HTR-8/SVneo (cell line): ENCODE measurements at places on chromosomes 6 and 20.

DNA sequence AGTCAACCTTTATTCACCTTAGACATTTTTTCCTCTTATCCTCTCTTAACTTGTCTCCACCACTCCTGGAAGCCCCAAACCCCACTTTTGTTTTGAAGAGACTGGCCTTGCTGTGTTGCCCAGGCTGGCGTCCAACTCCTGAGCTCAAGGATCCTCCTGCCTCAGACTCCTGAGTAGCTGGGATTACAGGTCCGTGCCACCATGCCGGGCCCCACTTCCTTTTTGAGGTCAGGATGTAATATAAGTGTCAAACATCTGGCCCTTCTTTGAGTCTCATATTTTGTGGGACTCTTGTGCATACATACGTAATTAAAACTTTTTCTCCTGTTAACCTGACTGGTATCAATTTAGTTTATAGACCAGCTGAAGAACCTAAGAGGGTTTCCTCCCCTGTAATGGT lies 1.4 kb upstream of the CDK19 start:
- DNase-seq: no peak

- DNase-seq: no peak
Measured at GRCh38 chr6:155270561-155271091, 6.8 kb downstream of the CLDN20 start.

- no peak for DNase-seq
Measured at GRCh38 chr20:3869839-3870634, 19.1 kb upstream of the PANK2 start.

- peak; percentile 27 for DNase-seq
Measured at GRCh38 chr6:148565930-148566663, 180.7 kb upstream of the UST start.

- no peak for DNase-seq
Measured at GRCh38 chr6:73747289-73747688, 51.3 kb downstream of the CD109 start.

DNA sequence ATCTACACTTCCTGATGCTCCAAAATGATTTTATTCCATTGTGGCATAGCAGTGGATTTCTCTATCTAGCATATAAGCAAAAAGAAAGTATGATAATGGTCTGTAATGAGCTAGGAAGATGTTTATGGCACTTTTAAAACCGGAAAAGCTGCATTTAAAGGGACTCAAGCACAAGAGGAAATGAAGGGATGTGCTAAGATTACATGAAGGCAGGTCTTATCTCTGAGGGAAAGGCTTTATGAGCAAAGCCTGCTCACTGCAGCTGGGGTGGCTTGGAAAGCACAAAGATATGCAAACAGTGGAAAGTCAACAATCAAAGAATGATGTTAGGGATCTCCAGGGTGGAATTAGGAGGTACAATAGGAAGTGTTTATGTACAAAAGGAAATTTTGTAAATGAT lies 138.2 kb downstream of the TENT5A start:
- DNase-seq: no peak

DNA sequence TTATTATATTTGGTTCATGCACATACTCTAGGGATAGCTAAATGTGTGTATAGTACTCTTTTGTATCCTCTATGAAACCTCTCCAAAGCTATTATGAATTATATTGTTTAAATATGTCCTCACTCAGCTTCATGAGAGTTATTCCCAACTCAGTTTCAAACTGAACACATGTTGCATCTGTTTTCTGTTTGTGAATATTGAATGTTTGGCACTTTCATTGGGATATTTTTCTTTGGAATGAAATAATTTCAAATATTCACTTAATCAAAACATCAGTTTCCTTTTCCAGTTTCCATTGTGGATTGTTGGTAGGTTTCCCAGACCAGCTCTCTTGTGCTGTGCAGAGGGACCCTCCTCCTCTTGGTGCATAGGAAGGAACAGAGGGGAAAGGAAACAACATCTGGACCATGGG lies 46.6 kb downstream of the HDAC2 start:
- DNase-seq: no peak

- peak; percentile 10 for DNase-seq
Measured at GRCh38 chr6:143026696-143027449, 33.8 kb upstream of the AIG1 start.

GRCh38 chr6:50963952-50964351 lies 145.3 kb downstream of the TFAP2B start:
- DNase-seq: no peak

DNA sequence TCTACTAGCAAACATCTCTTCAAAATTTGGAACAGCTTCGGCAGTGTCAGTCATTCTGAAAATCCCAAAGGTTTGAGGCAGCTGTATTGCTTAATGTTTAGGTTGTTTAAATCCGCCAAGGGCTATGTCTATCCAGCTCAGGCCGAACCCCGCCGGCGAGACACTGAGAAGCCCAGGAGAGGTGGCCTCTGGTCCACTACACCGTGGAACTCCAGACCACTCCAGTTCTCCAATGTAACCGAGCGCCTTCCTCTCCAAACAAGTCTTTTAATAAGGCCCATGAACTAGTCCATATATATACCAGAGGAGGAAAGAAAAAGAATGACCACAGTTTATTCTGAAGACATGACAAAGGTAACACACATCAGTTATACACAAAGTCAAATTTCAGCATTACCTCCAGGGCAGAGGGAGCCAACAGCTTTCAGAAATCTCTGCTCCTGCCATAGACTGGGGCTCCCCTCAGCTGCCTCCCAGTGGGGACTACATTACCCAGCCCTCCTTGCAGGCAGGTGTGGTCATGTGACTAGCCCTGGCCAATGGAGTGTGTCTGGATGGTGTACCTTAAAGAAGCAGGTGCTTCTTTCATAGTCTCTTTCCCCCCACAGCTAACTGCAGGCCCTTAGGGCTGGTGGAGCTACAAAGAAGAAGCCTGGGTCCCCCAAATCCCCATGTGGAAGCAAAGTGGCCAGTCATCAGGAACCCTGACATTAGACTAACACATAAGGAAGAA lies at the start of gene RAMACL:
RAMACL (minus strand) TSS at position 255 of the 733 bp plus-strand sequence; CDS start at position 54, 201 bp downstream.
- no peak for DNase-seq

DNA sequence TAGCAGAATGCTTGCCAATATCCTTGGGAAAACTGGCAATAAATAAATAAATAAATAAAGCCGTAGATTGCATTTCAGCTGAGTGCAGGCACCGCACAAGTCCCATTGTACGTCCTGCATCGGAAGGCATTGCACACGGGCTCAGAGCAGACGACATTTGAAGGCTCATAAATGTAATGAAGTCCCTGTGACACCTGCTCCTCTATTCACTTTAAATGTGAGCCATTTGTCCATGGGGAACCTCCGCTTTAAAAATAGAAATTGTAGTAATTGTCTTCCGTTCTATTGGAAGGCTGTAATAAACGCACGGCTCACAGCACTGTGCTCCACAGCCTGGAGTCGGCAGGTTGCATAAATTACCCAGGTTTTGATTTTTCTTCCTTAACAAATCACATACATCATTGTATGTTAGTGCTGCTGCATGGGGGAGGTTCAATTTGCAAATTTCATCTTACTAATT lies 32.6 kb downstream of the MYT1 start:
- no peak for DNase-seq
